ENCODE measurements at places on chromosomes 13 and 19.

- no peak for DNase-seq
These were observed 34.7 kb downstream of the BRD4 start for GRCh38 chr19:15297416-15298224.

- DNase-seq = no peak
These were observed 163.2 kb downstream of the TEX29 start for GRCh38 chr13:111483621-111483987.

- DNase-seq = no peak
These were observed 263.6 kb downstream of the OXGR1 start for GRCh38 chr13:96730676-96731075.

DNA sequence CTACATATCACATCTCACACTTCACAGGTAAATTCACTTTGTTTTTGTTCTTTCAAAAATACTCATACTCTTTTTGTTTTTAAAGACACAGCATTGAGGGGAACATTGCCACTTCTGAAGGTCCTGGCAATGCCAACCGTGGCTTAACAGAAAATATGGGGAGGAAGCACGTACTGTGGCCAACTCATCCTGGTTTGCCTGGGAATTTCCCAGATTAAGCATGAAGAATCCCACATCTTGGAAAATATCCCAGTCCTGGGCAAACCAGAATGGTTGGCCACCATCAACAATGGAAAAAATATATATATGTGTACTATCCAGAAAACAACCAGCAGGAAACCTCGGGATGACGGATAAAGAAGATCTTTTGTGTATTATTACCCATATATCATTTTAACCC, 1032.2 kb upstream of the SLC10A2 start:
- no peak for DNase-seq

- no peak for DNase-seq
These were observed 25.6 kb downstream of the DHRS12 start for GRCh38 chr13:51778392-51778791.
